ENCODE measurements at places on chromosomes 13 and 19.

DNA sequence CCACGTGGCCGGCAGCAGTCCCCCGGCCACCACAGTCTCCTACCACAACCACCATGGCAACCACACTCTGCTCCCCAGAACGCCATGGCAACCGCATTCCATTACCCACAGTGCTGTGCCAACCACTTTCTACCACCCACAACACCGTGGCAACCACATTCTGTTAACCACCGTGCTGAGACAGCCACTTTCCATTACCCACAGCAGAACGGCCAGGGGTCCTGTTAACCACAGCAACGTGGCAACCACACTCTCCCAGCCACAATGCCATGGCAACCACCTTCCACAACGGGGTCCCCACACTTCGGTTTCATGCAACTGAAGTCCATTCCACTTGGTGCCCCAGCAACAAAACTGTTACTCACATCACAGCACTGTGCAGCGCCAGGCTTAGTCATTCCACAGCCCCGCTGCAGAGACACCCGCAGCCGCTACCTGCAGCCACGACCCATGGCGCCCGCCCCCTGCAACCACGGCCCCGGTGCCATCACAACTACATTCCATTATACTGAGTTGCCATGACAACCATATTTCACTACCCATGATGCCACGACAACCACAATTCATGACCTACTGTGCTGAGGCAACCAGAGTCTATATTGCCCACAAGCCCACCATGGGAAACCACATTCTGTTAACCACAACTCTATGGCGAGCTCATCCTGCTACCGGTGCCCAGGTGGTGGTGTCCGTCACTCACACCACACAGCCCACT lies 10.0 kb downstream of the DPF1 start:
- peaks cover 23% of the 10 kb centered on the region for H3K36me3 ChIP-seq
- H3K4me3 ChIP-seq: no peak overlapping the region
- H3K4me1 ChIP-seq: peaks cover 44% of the 10 kb centered on the region

- no peaks in the 10 kb centered on the region for H3K36me3 ChIP-seq
- peaks cover 34% of the 10 kb centered on the region for H3K27me3 ChIP-seq
- H3K4me1 ChIP-seq: no peaks in the 10 kb centered on the region
- H3K27ac ChIP-seq: no peak overlapping the region
- no peak overlapping the region for H3K4me3 ChIP-seq
- no peak for DNase-seq
Measured at GRCh38 chr19:51427201-51427600, 9.8 kb upstream of the SIGLEC10 start.

DNA sequence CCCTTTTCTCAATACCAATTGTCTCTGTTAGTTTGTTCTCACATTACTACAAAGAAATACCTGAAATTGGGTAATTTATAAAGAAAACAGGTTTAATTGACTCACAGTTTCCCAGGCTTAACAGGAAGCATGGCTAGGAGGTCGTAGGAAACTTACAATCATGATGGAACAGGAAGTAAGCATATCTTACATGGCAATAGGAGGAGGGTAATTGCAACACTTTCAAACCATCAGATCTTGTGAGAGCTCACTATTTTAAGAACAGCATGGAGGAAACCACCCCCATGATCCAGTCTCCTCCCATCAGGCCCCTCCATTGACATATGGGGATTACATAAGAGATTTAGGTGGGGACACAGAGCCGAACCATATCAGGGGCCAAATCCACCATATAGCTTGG lies 1210.1 kb upstream of the SPRY2 start:
- no peak for DNase-seq
- H3K27me3 ChIP-seq: no peaks in the 10 kb centered on the region
- no peak overlapping the region for H3K27ac ChIP-seq
- H3K4me3 ChIP-seq: no peak overlapping the region
- H3K36me3 ChIP-seq: no peaks in the 10 kb centered on the region

- peaks cover 59% of the 10 kb centered on the region for H3K4me1 ChIP-seq
- no peaks in the 10 kb centered on the region for H3K36me3 ChIP-seq
- no peak overlapping the region for H3K27ac ChIP-seq
- peak overlapping the region; percentile 28 for H3K4me3 ChIP-seq
- H3K27me3 ChIP-seq: peaks cover 3% of the 10 kb centered on the region
Measured at GRCh38 chr19:51392701-51393100, 2.3 kb upstream of the C19orf84 start.

DNA sequence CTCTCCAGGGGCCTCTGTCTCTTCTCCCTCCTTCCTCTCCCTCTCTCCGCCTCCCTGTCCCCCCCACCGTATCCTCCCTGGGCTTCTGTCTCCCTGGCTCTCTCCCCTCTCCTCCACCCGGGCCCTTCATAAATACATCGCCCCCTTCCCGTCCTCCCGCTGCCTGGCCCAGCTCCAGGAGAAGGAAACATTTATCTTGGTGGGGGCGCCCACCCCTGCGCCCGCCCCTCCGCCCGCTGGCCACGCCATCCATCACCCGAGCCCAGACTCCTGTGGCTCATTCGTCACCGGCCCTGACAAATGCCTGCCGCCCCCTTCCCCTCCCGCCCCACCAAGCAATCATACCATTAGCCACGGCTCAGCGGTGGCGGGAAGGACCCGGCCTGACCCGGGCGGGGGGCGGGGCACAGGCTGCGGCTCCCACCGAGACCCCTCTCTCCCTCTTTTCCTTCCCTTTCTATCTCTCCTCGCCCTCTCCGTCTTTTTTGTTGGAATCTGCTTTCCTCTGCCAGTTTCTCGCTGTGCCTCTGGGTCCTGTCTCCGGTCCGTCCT lies 2.6 kb upstream of the MEIS3 start:
- H3K4me3 ChIP-seq: peak overlapping the region; percentile 79
- peaks cover 87% of the 10 kb centered on the region for H3K27me3 ChIP-seq
- peak overlapping the region; percentile 57 for H3K27ac ChIP-seq
- no peaks in the 10 kb centered on the region for H3K36me3 ChIP-seq
- DNase-seq: peak; percentile 85

DNA sequence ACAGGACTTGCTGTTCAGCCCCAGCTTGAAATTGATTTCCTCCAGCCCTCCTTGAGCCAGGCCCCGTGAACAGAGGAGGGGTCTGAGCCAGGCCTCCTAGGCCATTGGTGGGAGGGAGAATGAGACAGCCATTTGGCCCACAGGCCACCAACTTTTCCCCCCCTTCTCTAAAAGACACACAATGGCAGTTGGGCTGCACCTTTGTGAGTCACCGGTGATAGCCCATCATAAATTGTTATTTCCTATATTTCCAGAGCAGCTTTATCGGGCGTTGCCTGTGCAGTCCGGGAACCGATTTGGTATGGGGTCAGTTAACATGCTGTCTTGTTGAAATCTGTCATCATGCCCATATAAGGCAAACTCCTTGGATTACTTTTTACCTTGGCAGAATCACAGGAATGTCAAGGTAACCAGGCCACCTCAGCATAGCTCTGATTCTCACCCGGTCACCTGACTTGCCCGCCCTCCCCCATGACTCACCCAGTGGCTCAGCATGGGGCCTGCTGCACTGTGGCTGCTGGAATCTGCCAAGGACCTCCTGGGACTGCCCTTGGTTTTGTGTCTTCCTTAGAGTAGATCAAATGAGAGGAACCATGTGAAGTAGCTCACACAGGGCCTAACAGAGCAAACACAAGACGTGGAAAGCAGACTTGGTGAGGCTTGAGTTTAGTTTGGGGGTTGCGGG lies 36.1 kb downstream of the ACTN4 start:
- peak overlapping the region; percentile 64 for H3K4me3 ChIP-seq
- peak overlapping the region; percentile 99 for H3K27ac ChIP-seq
- peaks cover 48% of the 10 kb centered on the region for H3K36me3 ChIP-seq
- no peaks in the 10 kb centered on the region for H3K27me3 ChIP-seq

GRCh38 chr19:51751655-51752054 lies at the start of gene FPR1:
Gene FPR1, minus strand, starts transcription at chr19:51751878. Its CDS starts 4,884 bp downstream, at chr19:51746994.
- no peaks in the 10 kb centered on the region for H3K4me1 ChIP-seq
- no peak within 1 kb of the TSS for H3K4me3 ChIP-seq
- DNase-seq: no peak
- no peaks in the 10 kb centered on the region for H3K27me3 ChIP-seq

DNA sequence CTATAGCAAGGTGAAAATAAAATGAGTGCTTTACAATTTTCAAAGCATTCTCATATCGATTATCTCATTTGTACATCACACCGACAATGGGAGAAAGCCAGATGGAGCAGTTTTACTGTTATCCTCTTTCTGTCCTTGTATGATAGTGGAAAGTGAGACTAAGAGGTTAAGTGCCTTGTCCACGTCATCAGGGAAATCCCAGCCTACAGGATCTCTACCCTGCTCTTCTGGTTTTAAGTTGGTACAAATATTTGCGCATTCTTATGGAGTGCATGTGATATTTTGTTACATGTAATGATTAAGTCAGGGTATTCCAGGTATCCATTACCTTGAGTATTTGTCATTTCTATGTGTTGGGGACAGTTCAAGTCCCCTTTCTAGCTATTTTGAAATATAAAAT lies 12.4 kb upstream of the ENOX1 start:
- H3K27me3 ChIP-seq: peaks cover 9% of the 10 kb centered on the region
- H3K27ac ChIP-seq: no peak overlapping the region
- peaks cover 3% of the 10 kb centered on the region for H3K4me1 ChIP-seq
- H3K4me3 ChIP-seq: no peak overlapping the region
- no peaks in the 10 kb centered on the region for H3K36me3 ChIP-seq

DNA sequence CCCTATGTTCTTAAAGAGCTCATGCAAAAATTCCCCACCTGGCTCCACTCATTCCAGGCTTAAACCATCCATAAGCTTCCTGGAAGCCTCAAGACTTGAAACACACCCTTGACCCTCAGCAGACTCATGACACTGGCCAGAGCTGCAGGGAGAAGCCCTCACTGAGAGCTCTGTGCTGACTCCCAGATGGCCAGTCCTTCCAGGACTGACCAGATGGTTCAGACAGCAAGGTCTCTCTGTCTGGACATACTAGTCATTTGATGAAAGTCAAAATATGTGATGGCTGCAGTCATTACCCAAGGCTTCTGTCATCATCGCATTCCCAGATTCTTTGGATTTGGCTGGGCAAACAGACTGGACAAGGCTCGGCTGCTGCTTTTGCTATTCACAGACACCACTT lies 397.4 kb downstream of the FOXO1 start:
- no peak for DNase-seq
- H3K36me3 ChIP-seq: no peaks in the 10 kb centered on the region
- peaks cover 8% of the 10 kb centered on the region for H3K27me3 ChIP-seq

- H3K4me3 ChIP-seq: peak overlapping the region; percentile 67
- no peaks in the 10 kb centered on the region for H3K4me1 ChIP-seq
- peak; percentile 21 for DNase-seq
Measured at GRCh38 chr13:20128459-20128931, 32.4 kb downstream of the GJA3 start.

DNA sequence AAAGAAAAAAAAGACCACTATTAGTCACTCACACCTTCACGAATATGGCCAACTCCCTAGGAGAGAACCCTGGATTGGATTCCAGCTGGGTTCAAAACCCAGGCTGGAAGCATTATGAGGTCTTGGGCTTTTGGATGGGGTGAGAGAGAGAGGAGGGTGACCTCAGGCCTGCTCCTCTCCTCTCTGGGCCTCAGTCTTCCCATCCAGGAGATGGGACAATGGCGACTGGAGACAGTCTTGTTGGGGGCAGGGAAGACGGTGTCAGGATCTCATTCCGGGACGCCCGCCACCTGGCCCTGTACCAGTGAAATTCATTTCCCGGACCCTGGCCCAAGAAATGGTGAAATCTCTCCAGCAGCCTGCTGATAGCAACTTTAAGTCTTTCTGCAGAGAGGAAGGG lies 26.3 kb downstream of the TINCR start:
- no peaks in the 10 kb centered on the region for H3K36me3 ChIP-seq
- no peak overlapping the region for H3K27ac ChIP-seq
- peaks cover 5% of the 10 kb centered on the region for H3K4me1 ChIP-seq
- no peak for DNase-seq

DNA sequence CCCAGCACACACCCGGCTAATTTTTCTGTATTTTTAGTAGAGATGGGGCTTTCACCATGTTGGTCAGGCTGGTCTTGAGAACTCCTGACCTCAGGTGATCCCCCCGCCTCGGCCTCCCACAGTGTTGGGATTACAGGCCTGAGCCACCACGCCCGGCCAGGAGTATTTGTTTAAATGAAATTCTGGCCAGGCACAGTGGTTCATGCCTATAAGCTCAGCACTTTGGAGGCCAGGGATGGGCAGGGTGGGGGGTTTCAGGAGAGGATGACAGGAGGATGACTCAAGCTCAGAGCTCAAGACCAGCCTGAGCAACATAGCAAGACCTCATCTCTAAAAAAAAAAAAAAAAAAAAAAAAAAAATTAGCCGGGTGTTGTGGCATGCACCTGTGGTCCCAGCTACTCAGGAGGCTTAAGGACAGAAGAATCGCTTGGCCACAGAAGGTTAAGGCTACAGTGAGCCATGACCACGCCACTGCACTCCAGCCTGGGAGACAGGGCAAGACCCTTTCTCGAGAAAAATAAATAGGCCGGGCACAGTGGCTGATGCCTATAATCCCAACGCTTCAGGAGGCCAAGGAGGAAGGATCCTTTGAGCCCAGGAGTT lies 8.2 kb upstream of the DHDH start:
- H3K4me3 ChIP-seq: no peak overlapping the region
- no peak overlapping the region for H3K27ac ChIP-seq
- no peak for DNase-seq
- no peaks in the 10 kb centered on the region for H3K4me1 ChIP-seq
- peaks cover 4% of the 10 kb centered on the region for H3K36me3 ChIP-seq

DNA sequence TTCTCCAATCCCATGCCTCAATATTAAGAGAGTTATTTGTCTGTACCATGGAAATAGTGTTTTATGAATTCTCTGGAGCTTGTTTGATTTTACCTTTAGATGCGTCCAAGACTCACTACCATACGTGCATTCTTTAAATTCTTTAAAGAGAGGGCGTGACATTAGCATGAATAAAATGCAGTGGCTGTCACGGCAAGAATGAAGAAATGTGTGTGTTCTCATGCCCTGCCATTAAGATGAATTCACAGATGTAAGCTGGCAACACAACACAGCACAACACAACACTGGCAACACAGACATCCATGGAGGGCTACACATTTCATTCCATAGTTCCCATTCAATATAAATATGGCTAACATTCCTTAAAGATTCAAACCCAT lies 213.4 kb downstream of the ENOX1 start:
- H3K4me3 ChIP-seq: no peak overlapping the region
- no peak for DNase-seq
- no peaks in the 10 kb centered on the region for H3K36me3 ChIP-seq
- H3K27me3 ChIP-seq: no peaks in the 10 kb centered on the region

DNA sequence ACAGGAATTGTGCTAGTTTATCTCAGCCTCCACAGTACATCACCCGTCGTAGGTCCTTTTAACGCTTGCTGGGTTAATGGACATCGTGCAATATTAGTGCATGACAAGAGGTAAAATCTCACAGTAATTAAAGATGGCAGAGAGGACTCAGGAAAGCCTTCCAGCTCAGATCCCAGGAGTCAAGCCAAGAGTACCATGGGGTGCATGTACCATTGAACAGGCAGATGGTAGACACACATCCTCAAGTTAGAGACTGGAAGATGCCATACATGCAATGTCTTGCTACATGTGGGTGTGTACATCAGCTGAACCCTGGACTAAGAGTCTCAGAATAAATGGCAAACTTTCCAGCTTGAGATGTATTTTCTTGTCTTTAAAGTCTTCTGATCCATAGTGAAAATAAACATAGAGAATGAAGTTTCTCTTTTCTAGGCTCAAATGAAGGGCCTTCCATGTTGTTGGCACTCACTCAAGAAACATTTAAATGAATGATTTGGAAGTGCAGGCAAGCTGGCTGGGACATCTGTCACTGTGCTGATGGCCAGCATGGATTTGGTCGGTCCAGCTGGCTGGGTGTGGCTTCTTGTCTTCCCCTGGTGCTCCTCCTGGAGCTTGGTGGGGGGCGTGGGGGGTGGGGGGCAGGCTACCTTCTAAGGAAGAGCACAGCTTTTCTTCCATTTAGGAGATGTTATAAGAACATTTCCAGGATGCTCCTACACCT lies 290.9 kb upstream of the MAB21L1 start:
- DNase-seq: no peak
- H3K27ac ChIP-seq: no peak overlapping the region
- H3K4me1 ChIP-seq: peaks cover 76% of the 10 kb centered on the region
- H3K36me3 ChIP-seq: no peaks in the 10 kb centered on the region
- H3K27me3 ChIP-seq: peaks cover 3% of the 10 kb centered on the region

Measured in nephron progenitor cell (in vitro differentiated cells).